ENCODE measurements at places on chromosomes 1 and 21. TPM values are rescaled to one million over a fixed set of nuclear protein-coding genes. Genes with fewer than 3 reads are reported as not detected.

DNA sequence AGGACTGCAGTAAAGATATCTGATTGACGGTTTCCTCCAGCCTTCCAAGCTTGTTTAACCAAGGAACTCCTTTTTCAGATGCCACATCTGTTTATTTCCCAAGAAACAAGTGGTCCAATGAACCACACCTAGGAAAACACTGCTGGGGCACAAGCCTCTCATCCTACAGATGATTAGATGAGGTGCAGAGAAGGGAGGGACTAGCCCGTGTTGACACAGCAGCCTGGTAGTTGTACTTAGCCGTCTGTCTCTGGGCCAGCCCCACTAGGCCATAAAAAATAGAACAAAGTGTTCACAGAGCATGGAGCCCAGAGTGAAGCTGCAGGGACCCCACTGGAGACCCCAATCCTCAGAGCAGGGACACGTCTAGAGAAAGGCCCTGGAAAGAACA, 32.1 kb downstream of the LRP8 start:
- DNase-seq = no peak

GRCh38 chr1:42873670-42874069, 27.3 kb downstream of the ZNF691 start:
- no peak for DNase-seq

GRCh38 chr21:24994717-24995116, 612.6 kb downstream of the MRPL39 start:
- no peak for DNase-seq

GRCh38 chr1:169309178-169310166, 58.1 kb downstream of the NME7 start:
- DNase-seq = no peak

DNA sequence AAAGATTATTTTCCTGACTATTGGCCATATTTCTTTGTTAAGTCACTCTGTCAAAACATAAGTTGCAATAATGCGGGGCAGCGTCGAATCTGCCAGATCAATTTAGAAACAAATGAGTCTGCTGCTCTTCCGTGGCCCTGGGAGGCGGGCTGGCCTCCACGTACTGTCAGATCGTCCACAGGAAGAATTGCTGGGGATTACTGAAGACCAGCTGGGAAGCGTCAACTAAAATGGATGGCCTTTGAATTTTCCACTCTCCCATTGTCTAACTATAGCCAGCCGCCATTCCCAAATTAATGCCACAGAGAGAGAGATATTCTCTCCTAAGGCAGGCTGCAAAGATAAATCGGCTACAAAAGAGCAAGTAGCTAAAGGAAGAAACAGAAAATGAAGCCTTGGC, 560.2 kb downstream of the SMYD3 start:
- no peak for DNase-seq

GLUL gene
- polyA plus RNA-seq = 438 TPM

DNA sequence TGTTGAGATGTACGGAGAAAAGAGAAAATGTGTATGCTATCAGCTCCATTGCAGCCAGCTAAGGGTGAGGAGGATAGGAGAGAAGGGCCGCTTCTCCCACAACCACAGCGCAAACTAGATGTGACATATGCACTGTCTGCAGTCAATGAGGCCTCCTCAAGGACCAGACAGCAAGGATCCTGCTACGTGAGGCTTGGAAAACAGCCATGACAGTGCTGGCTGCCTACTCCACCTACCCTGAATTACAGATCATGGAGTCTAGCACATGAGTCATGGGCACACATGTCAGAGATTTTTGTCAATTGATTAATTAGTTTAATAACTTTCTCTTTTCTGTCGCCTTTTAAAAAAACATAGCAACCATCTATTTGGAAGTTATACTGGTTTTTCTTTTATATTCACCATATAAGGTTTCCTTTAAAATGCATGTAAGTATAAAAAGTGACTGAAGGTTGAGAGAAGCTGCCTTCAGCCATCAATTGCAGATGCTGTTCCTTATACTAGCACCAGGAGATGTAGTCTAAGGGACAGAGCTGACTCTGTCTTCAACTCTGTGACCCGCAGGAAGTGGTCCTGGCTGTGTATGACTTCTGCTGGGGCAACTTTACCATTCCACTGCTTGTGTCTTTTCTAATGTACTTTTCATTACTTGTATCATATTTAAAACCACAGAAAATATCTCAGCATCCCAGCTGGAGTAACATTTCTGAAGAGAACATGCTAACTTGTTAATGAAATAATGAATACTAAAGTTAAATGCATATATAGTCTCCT, 3.1 kb downstream of the VPS26C start:
- DNase-seq = no peak

DNA sequence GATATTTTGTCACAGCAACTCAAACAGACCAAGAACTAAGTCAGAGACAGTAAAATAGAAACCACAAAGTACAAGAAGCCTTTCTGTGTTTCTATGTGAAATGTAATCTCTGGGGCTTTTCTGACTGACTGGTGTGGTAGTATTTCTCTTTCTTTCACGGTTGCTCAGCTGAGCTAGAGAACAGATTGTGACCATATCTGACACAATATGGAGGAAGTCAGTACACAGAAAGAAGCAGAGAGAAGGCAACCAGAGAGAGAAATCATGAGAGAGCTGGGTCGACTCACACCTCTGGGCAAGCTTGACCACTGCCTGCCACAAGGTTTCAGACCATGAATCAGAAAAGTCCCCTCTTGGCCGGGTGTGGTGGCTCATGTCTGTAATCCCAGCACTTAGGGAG, 208.9 kb upstream of the GREM2 start:
- DNase-seq = no peak

IGSF9 gene
- 0.28 TPM for polyA plus RNA-seq

- DNase-seq = no peak
These were observed 53.9 kb downstream of the PRDX6 start for GRCh38 chr1:173530795-173531693.

- DNase-seq = no peak
These were observed 98.2 kb upstream of the ERG start for GRCh38 chr21:38596264-38597042.

GRCh38 chr21:27803571-27803970, 836.7 kb upstream of the ADAMTS5 start:
- no peak for DNase-seq

DNA sequence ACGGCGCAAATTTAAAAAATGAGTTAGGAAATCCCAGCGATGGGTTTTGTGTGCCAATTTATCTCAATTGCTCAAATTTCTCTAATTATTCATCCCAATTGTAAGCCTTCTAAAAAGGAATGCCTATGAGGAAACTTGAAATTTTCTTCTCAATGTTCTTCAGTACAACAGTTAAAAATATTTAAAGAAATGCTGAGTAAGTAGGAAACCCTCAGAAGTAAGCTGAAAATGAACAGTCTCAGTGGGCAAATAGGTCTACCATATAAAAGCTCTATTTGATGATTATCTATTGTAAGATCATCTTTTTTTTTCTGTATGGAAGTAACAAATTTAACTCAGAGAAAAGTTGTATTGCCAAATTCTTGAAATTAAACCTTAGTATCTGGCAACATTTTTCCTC, 1.7 kb upstream of the USP25 start:
- DNase-seq = no peak

DNA sequence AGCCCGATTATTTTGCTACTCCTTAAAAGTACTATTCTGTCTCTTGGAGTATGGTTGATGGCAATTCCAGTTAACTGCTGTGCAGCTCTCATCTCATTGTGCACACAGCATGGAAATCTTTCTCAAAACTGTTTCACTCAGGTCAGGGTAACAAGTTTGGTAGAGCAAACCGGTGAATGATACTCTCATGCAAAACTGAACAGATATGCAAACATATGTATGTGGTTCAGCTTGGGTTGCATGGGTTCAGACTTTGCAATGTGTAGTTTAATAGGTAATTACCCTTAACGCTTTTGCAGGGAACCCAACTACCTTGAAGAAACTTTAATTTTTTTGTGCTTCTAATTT, 2.2 kb downstream of the GADD45A start:
- DNase-seq = no peak

DNA sequence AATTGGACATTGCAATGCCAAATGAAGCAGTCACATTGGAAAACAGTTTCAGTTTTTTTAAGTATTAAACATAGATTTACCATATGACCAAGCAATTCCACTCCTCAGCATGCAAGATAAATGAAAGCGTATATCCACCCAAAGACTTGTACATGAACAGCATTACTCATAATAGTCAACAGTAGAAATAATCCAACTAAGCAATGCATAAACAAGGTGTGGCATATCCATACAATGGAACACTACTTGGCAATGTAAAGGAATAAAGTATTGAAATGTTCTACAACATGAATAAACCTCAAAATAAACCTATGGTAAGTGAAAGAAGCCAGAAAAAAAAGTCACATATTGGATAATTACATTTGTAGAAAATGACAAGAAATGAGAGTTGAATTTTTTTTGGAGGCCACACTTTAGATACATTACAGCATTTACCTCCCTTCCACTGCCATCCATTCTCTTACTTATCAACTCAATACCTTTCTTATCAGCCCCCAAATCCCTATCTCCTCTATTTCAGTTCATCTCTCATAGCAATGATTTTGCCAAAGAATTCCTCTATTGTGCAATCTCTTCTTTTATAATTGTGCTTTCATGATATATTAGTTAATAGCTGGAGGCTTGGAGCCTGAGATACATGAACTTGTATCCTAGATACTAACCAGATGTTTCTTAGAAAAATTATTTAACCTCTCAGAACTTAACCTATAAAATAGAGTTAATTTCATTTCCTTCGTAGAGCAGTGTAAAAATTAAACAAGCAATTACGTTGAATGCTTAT, 414.2 kb upstream of the C1orf87 start:
- no peak for DNase-seq

GRCh38 chr1:112971006-112971405, 15.0 kb upstream of the SLC16A1 start:
- no peak for DNase-seq

DNA sequence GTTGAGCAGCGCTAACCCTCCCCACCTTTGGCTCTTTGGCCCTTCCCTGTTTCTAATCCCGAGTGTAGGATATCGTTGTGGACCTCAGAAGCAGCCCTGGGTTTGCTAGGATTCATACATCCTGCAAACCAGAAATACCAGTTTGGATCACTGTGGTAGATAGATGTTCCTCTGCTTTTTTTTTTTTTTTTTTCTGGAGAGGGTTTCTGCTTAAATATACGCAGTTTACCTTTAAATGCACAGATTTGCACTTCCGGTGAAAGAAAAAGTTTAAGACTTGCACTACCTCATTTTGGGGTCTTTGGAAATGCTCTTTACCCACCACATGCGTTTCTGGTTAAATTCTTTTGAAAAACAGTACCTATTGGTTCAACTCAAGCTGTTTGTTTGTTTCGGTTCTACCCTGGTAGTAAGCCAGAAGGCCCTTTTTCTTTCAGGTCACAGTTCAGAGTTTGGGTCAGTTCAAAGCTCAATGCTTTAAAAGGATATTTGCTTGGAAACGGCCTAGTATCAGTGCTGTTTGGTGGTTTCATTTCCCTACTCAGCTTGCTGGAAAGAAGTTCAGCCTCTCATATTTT, 908 bp downstream of the DDI2 start:
- no peak for DNase-seq

- DNase-seq = no peak
These were observed 4.8 kb upstream of the FBLIM1 start for GRCh38 chr1:15753776-15754175.

- no peak for DNase-seq
These were observed 4.6 kb upstream of the ID3 start for GRCh38 chr1:23563755-23564374.

Measured in forelimb muscle (tissue), 1 donor.